ENCODE measurements at places on chromosomes 1 and 21.

- no peak for DNase-seq
Observed at GRCh38 chr1:98374098-98374497, 287.4 kb upstream of the SNX7 start.

DNA sequence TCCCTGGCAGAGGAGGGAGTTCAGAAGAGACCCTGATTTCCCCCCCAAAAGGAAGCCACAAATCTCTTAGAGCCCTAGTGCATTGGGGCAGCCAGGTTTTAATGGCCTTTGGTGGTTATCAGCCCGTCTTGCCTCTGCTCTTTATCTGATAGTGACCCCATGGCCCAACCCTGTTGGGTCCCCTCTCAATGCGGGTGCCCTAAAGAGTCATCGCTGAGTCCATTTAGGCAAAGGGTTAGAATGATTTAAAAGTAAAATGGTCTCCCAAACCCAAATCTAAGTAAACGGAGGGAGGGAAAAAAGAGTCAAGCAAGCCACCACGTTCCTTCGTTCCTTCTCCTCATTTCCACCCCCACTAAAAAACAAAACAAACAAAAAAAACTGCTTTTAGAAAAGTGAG is 164.0 kb downstream of the RUNX1 start:
- DNase-seq, result no peak

DNA sequence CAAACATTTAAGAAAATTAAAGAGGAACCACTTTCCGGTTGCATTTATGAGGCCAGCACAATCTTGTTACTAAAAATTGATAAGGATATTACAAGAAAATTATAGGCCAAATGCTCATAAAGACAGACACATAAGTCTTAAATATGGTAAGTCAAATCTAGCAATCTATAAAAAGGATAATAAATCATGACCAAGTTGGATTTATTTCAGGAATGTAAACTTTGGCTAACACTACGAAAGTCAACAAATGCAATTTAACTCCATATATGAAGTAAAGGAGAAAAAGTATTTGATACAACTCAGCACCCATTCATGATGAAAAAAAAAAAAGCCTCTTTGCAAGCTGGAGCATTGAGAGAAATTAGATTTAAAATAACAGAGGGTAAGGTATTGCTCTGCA is 6.3 kb downstream of the HHAT start:
- no peak for DNase-seq

- DNase-seq, result no peak
Observed at GRCh38 chr1:221169447-221169889, 290.2 kb downstream of the HLX start.

DNA sequence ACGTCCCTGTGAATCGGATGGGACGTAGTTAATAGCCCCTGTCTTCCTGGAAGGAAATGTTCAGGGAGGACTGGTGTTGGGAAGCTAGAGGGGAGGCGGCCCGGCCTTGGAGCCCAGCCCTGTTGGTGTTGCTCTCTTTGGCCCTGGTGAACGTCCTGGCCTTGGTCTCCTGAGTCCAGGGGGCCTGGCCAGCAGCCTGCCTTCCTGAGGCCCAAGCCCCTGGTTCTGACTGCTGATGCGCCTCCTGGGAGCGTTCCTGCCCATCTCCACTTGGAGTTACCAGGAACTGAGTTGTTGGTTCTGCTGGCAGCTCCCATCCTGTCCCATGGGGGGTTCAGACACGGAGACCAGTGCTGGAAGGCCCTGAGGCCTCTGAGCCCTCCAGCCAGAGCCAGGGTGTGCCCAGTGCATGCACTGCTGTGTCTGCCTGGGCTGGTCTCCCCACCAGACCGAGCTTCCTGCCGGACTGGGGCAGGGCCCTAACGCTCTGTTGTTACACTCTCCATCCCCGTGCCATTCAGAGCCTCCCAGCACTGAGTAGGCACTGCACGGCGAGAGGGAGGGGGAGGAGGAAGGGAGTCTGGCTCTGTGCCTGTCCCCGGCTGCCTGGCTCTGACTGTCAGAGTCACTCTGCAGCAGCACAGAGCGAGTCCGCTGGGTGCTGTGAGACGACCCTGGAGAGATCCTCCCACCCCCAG is 382.5 kb upstream of the VAMP3 start:
- no peak for DNase-seq

DNA sequence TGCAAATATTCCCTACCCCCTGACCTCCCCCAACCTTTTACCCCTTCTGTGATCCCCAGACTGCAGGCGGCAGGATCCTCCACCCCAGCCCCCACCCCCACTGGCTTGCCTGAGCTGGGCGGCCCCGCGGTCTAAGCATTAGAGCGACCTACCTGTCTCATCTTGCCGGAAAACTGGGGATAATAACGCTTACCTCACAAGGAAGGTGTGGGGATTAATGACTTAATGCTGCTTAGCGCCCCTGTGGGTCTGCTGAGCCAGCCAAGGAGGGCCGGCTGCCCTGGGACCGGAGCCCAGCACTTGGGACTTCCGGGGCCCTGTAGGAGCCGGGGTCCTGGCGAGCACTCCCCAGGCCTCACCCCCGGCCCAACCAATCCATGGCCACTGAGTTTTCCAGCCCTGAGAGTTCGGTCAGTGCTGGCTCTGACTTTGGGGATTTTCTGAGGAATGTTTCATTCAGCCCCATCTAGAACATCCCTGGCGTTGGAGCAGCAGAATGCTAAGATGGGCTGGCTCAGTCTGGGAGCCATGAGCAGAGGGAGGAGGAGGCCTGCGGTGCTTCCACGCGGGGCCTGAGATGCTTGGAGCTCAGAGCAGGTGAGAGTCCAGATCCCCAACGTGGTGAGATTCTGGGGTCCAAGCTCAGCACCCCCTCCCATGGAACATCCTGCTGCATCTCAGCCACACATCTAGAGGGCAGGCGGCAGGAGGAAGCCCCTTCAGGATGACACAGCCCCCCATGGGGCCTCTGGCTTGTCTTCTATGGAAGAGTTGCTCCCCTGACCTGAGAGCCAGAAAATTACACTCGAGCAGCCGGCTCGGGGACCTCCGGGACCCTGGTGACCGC is 97.9 kb downstream of the RIPK4 start:
- no peak for DNase-seq

GRCh38 chr1:207071426-207071825 is 17.2 kb upstream of the C4BPB start:
- no peak for DNase-seq

DNA sequence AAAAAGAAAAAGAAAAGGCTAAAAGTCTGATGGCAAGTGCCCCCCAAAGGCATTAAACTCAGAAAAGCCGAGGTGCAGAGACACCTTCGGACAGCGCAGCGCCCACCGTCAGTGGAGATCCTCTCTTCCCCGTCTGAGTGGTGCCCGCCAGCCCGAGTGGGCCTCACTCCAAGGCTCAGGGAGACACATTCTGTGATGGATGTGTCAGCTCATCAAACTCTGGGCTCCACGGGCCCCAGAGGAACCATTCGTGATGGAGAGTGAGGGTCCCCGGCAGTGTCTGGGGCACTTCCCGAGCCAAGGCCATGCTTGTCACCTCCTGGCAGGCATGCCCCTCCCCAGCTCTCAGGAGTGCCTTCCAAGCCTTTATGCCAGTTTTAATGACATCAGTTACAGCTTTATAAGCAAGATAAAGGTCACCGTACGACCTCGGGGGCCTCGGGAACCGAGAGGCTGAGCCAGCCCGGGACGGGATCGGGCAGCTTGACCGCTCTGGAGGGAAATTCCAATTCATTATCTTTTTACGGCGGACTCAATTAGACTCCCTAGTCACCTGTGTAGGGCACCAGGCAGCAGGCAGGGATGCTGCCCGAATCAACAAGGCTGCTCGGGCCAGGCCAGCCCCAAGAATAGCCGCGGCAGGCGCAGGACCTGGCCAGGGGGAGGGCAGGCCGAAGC is 49.5 kb downstream of the MORN1 start:
- no peak for DNase-seq

- no peak for DNase-seq
Observed at GRCh38 chr1:94646786-94647555, 105.4 kb upstream of the F3 start.

GRCh38 chr1:7658099-7658498 is 113.0 kb upstream of the VAMP3 start:
- DNase-seq, result no peak

DNA sequence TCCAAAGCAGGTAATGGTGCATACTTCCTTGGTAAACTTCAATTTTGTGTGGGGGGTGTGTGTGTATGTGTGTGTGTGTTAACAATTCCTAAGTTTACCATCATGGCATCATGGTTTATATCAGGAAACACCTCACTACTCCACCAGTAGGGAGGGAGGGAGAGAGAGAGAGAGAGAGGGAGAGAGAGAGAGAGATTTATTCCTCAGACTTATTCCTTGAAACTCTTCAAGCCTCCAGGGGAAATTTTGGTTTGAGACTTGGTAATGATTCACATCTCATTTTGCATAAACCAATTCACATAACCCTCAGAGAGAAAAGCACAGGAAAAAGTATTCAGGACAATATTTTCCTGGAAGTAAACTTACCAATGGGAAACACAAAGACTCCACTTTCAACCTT is 115.0 kb downstream of the TTLL7 start:
- DNase-seq, result no peak

DNA sequence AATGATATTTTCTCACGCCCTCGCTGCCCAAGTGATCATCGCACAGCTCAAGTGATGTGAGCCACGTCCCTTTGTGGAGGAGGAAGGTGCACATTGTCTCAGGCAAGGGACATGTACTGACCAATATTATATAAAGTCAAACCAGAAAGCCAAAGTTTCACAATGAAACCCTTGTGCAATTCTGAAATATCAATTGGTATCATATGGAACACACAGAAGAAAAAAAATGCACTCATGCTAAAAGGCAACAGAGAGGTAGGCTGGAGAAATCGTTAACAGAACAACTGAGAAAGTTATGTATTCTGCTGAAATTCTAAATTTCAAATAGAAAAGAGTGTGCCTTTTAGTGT is 1.9 kb downstream of the JAM2 start:
- no peak for DNase-seq

DNA sequence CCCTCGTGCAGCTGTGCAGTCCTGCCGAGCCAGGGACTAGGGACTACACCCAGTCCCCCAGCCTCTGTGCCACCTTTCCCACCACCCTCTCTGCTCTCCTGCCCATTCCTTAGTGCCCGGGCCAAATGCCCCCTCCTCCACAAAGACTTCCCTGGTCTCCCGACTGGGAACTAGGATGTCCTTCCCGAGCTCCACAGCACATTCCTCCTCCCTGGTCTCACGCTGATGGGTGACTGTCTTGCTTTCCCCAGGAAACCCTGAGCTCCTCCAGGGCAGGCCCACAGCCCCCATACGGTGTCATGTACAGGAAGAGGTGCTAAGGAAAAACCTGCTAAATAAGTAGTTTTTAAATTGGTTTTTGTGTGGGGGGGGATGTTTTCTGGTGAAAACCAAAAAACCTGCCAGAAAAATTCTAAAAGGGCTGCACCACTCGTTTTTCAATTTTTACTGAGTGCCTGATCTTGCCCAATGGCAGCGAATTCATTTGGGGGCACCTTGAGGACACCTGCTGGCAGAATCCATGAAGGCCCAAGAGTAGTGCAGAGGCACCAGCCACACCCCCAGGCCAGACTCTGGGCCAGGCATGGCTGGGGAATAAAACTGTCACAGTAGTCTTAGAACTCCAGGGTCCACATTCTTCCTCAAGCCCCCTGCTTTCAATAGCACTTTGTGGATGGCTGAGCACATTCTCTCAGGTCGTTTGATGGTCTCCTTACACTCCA is 50.4 kb downstream of the GLIS1 start:
- DNase-seq, result no peak

- no peak for DNase-seq
Observed at GRCh38 chr1:181179987-181180365, 91.5 kb downstream of the IER5 start.

- DNase-seq, result peak; percentile 52
Observed at GRCh38 chr1:151157067-151157531, 650 bp downstream of the TNFAIP8L2 start.

- DNase-seq, result no peak
Observed at GRCh38 chr1:230771773-230772354, 24.7 kb downstream of the CAPN9 start.

GRCh38 chr1:228465571-228466146 is 21.5 kb upstream of the RNF187 start:
- no peak for DNase-seq

All from GM06990 (cell line).